Activated naive CD4-positive, alpha-beta T cell (primary cell): ENCODE measurements at places on chromosomes 3 and 15.

GRCh38 chr3:151278230-151278629, at the start of gene P2RY14:
Gene P2RY14 (minus strand): TSS chr3:151278542. CDS start chr3:151214316, 64,226 bp downstream.
- DNase-seq, result no peak

DNA sequence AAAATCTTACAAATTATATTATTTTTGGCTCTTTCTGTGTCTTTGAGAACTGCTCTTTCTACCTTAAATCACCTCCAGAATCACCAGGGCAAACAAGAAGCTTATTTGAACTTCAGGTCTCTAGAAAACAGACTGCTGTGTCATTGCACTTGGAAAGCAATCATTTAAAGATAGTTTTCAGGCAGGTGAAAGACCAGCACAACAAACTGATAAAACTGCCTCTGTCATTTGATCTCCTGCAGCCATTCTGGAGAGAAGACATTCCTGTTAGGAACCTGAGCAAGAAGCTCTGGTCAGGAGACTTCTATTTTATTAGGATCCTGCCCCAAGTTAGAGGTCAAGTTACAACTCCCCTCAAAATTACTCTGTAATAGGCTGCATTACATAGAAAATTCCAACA, 50.7 kb upstream of the AP4E1 start:
- no peak for DNase-seq

GRCh38 chr15:68797191-68797590, 23.5 kb downstream of the ANP32A start:
- DNase-seq, result no peak

DNA sequence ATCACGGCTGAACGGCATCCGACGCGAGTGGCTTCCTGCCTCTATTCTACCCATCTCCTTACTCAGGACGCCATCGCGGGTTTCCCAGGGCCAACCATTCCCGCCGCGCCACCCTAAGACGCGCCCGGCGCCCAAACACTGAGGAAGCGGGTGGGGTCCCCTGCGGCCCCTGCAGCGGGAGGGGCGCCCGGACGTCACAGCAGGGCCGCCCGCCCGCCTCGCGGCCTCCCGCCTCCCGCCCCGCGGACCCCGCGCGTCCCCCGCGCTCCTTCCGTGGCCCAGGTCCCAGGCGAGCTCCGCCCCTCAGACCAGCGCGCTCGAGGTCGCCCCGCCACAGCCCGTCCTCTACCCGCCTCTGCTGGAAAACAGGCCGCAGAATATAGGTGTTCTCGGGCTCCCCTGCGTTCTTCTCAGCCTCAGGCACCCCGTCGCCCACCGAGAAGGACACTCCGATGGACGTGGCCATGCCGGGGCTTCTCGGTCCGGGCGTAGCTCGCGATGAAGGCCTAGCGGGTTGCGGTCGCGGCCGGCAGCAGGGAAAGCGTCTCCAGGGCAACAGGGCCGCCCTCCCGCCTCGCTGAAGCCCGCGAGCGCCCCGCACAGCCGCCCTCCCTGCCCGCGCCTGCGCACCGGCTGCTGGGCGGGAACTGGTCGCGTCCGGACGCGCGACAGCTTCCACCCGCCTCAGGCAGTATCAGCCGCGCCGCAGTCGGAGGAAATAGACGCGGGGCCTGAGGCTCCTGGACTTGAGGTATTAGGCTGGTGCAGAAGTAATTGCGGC, at the start of gene DYNLT2B:
TSS of gene DYNLT2B (minus strand) at position 554 of the 781 bp plus-strand sequence. CDS start at position 466, 88 bp downstream.
- peak; percentile 84 for DNase-seq

DNA sequence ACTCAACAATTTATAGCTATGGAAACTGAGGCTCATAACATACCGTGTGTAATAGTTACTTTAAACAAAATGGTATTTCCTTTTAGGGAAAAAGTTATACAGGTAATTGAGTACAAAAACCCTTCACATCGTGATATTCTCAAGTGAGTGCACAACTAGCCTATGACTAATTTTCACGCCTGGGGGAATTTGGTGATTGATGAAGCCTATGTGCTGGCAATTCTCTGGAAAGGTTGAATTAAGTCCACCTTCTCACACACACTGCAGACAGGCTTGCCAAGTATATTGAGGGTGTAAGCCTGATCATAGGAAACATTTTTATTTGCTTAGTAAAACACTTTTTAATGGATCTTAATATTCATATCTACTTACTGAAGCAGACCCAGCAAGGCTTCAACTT, 41.3 kb upstream of the ROBO2 start:
- DNase-seq, result no peak

- no peak for DNase-seq
Observed at GRCh38 chr15:83959477-83959876, 276.1 kb upstream of the GOLGA6L4 start.

- DNase-seq, result no peak
Observed at GRCh38 chr15:74227968-74228722, 8.0 kb upstream of the CCDC33 start.

DNA sequence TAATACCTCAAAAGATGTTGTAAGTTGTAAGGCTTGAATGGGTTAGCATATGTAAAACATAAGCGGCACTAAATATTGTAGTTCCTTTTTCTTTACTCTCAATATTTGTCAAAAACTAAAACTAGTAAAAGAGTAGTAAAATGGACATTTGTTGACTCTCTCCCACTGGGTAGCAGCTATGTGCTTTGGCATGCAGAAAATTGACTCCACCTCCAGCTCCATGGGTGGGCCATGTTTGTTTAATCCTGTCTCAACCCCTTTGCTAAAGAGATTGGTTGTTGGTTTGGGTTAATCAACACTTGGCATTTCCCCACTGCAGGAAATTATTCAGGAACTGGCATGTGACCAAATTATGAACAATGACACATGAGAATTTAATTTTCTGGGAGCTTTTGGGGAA, 114.8 kb downstream of the EOMES start:
- no peak for DNase-seq

DNA sequence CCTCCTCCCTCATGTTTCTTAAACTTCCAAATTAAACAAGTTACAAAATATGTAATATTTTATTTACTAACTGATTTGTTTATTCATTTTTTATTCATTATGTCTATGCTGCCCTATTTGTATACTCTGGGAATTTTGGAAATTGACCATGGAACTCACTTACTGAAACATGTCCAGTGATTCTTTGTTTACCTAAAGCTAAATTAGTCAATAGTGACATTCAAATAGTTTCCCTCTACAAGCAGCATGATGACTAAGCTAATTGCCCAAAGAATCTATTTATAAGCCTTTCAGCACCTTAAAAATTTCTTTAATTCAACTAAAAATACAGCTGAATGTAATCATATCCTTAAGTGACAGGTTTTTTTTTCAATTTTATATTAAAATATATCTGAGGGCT, 437.7 kb downstream of the SI start:
- no peak for DNase-seq

- no peak for DNase-seq
Observed at GRCh38 chr15:78006567-78007205, 70.8 kb downstream of the TBC1D2B start.

DNA sequence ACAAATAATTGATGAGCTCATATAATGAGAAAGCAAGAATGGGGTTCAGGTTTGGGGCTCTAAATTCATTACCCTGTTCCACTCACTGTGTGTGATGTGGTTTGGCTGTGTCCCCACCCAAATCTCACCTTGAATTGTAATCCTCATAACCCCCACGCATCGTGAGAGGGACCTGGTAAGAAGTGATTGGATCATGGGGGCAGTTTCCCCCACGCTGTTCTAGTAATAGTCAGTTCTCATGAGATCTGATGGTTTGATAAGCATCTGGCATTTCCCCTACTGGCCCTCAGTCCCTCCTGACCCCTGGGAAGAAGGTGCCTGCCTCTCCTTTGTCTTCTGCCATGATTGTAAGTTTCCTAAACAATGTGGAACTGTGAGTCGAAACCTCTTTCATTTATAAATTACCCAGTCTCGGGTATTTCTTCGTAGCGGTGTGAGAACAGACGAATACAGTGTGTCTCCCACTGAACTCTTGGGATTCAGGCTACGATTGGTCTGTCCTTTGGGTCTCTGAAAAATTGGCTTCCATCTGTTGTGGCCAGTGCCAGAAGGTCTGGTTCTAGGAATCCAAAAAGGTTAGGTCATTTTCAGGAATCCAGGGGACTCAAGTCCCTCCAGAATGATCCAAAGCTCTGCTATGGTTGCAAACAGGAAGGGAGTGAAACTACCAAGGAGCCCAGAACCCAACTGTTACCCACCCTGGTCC, 87.7 kb downstream of the XXYLT1 start:
- DNase-seq, result no peak

DNA sequence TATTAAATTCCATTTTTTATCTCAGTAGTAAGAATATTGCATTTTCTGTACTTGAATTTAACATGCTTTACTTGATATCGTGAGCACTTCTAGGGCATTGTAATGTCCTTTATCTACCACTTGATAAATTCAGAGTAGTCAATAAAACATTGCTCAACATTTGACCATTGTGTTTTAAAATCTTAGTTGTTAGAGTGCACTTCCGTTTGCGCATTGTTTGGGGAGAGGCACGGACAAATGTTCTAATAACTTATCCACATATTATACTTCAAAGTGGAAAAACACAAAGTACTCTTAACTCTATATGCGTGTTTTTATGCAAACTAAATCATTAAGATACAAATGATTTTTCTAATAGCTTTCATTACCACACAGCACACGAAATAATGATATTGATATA, 419 bp downstream of the FAM227B start:
- DNase-seq, result no peak

DNA sequence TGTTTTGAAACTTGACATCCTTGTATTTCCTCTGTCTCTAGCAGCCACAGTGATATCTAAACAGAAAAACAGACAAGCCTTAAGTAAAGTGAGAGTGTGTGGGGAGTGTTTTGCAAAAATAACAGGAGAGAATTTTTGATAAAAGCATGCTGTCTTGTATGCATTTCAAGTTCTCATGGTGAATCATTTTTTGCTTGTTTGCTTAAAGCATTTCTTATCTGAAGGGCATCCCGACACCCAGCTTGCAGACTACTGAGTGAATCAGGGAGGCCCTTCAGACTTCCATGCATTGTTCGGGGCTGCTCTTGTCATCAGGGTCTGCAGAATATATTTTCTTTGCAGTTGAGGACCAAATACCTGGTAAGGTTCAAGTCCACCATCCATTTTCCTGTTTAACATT, 8.5 kb downstream of the CGNL1 start:
- no peak for DNase-seq

- DNase-seq, result no peak
Observed at GRCh38 chr3:194871143-194871863, 185.6 kb downstream of the FAM43A start.

- DNase-seq, result peak; percentile 35
Observed at GRCh38 chr15:74620636-74621545, 5.3 kb downstream of the CLK3 start.

DNA sequence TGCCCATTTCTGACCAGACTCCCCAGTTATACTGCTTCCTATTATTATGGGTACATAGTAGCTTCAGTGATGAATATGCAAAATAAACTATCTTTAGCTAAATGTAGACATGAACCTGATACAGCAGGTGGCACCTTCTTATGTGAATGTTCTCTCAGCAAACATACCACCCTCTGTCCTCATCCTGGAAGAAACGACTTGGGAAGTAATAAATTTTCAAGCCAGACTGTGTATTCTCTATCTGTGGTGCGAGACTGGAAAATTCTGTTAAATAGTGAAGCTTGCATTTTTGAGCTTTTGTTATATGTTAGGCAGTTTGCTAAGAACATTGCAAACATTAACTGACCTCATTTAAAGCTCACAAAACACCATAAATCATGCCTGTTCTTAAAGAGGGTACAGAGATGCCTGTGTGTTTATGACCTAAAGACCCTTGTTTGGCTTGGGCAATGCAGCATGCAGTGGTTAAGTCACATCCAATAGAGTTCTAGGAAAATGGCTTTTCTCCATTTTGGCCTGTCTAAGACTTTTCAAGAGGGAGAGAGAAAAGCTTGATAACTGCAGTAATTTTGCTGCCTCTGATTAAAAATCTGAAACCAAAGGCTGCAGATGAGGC, 287.1 kb downstream of the NEK10 start:
- DNase-seq, result no peak

DNA sequence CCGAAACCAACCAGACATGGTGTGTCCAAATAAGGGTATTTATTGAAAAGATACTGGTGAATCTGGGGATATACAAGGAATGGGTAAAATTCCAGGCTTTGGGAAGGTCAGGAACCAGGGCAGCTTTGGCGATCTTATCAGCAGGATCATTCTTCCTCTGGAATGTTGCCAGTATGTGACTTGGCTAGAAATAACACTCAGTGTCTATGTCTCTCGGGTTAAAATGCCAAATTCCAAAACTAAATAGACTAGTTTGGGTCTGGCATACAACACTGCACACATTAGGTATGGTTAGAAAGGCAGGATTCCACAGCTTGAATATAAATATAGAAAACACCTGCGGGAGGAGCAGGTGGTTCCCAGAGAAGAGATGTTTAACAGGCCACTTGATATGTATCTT, 220.2 kb upstream of the CD96 start:
- no peak for DNase-seq

DNA sequence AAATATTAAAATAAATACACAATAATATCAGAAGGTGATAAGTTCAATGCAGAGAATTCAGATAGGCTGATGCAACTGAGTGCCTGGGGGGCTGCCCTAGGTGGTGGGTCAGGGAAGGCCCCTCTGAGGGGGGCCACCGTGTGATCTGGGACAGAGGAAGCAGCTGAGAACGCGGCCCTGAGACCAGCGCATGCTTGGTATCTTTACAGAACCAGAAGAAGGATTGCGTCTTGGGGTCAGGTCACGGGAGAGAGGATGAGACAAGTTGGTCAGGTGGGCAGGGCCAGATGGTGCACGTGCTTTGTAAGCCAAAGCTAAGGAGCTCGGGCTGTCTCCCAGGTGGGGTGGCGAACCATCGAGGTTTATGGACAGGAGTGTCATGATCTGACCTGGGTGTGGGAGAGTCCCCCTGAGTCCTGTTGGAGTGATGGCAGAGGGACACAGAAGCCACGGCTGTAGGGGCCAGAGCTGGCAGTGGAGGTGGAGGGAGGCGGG, 121.2 kb downstream of the ETFA start:
- DNase-seq, result no peak

- DNase-seq, result no peak
Observed at GRCh38 chr3:112095731-112096130, 9.5 kb downstream of the C3orf52 start.

- DNase-seq, result no peak
Observed at GRCh38 chr3:63613561-63613960, 38.9 kb upstream of the SNTN start.

DNA sequence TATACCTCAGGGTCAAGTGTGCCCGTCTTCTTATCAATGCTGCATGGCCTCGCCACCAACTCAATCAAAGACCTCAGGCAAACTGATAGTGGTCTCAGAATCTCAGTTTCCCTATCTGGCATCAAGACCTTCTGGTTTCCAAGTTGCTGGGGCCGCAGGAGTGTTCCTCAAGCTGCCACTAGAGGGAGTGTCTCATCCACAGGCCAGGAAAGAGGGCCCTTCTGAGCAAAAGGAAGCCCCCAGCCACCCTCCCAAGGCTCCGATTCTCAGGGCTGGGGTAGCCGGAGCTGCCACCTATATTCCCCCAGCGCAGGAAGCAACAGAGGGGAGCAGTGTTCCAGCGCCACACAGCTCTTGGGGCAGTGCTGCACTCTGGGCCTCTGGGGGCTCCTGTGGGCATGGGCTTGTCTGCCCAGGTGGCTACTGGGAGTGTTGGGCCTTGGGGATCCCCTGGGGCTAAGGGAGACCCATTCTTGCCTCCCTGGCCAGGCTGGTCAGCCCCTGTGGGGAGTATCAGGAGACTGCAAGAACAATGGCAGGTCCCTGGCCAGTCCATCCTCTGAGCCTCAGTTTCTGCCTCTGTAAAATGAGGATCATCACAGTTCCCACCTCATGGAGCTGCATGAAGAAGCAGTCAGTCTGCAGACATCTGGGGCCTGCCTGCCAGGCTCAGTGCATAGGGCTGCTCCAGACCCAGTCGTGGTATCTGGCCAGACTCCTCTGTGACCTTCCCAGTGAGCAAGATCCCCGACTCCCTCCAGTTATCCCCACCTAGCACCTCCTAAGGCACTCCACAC, 23.4 kb upstream of the SEC13 start:
- peak; percentile 34 for DNase-seq
